ENCODE measurements at places on chromosomes 7 and 10. TPM values are rescaled to one million over a fixed set of nuclear protein-coding genes. Genes with fewer than 3 reads are reported as not detected.

FAM20C gene
- total RNA-seq, result 71.5 TPM

VWC2 gene
- total RNA-seq, result 0.28 TPM

CLCN1 gene
- total RNA-seq, result 0.11 TPM

TACC2 gene
- total RNA-seq, result 11.8 TPM

CHST12 gene
- 11.4 TPM for total RNA-seq

FRMD4A gene
- 10.8 TPM for total RNA-seq

CRHR2 gene
- not detected for total RNA-seq

RHOBTB1 gene
- 10.5 TPM for total RNA-seq

All from H7 (cell line).